Right lobe of liver (tissue), 6 donors: ENCODE measurements at places on chromosomes 1 and 21. TPM values are rescaled to one million over a fixed set of nuclear protein-coding genes. Genes with fewer than 3 reads are reported as not detected.

Gene OR2M7
- not detected for total RNA-seq

Gene NTNG1
- total RNA-seq: not detected

Gene TRIM67
- not detected for total RNA-seq

Gene TNN
- total RNA-seq: 0.18 TPM

Gene TCHH
- total RNA-seq: 0.11 TPM

Gene BCAN
- not detected for total RNA-seq

Gene CFAP141
- total RNA-seq: not detected

Gene ESPN
- total RNA-seq: 97.1 TPM

Gene RORC
- 13.3 TPM for total RNA-seq

Gene TFF2
- total RNA-seq: not detected

Gene TXLNA
- total RNA-seq: 39.6 TPM

Gene IGFN1
- total RNA-seq: not detected

- no peak for DNase-seq
Measured at GRCh38 chr1:119829625-119830024, 18.4 kb upstream of the REG4 start.

GRCh38 chr1:1430114-1430982 is 5.1 kb upstream of the VWA1 start:
- DNase-seq: peak; percentile 73

- DNase-seq: no peak
Measured at GRCh38 chr21:42555756-42556438, 42.2 kb downstream of the SLC37A1 start.

DNA sequence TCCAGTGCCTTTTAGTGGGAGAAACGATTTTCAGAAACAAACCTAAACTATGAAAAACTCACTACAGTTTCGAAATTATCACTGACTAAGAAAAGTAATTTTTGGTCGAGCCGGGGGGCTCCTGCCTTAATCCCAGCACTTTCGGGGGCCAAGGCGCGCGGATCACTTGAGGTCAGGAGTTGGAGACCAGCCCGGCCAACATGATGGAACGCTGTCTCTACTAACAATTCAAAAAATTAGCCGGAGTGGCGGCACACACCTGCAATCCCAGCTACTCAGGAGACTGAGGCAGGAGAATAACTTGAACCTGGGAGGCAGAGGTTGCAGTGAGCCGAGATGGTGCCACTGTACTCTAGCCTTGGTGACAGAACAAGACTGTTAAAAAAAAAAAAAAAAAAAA is 3.0 kb downstream of the CFHR3 start:
- DNase-seq: no peak

- no peak for DNase-seq
Measured at GRCh38 chr1:205259324-205259832, 31.6 kb downstream of the TMCC2 start.

DNA sequence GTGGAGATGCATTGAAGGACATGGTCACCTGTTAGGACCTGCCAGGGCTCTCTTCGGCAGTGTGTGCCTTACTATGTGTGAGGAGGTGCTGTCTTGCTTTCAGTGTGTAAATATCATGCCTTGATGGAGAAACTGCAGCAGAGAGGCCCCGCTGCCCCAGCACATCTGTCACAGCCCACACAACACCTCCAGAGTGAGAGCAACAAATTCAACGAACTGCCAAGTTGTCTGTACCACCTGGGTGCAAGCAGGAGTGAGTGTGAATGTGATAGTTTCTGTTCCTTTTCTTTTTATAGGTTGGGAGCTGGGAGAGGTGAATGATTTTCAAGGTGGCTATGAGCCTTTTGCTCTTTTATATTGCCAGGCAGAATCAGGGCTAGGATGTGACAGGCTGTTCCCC is 114.6 kb upstream of the KIAA0040 start:
- no peak for DNase-seq

DNA sequence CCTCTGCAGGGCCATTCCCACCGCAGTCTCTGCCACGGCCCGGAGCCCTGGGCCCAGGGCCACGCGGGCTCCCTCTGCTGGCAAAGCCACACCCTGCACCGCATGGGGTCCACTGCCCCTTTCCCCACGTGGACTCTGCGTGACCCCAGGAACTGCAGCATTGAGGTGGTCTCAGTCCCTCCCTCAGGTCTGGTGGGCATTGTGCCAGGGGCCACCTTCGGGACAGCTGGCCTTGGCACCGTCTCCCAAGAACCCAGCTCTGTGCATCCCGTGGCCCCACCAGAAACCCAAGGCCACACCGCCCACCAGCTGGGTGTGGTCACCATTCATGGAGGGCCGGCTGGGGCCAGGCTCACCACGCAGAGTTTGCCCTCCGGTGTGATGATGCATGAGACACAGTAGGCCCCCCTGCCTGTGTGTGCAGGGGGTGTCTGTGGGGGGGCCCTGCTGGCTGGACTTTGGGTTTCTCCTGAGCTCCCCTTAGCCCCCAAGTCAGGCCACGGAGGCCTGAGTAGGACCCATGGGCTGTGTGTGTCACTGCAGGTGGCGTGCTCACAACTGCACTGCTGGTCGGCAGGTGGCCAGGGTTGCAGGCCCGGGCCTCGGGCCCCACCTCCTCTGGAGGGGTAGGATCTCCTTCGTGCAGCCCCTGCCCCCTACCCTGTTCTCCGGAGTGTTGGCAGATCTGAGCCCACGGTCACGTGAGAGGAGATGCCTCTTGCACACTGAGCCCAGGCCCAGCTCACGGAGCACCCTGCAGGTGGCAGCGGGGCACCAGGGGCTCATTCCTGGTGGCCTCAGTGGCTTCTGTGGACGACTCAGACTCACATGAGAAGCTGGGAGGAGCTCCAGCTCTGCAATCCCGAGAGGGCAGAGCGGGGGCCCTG is 5.8 kb downstream of the VWA1 start:
- peak; percentile 68 for DNase-seq

GRCh38 chr1:174841747-174842146 is 158.0 kb upstream of the CACYBP start:
- DNase-seq: no peak

- no peak for DNase-seq
Measured at GRCh38 chr1:87968197-87968955, 639.7 kb downstream of the LMO4 start.

DNA sequence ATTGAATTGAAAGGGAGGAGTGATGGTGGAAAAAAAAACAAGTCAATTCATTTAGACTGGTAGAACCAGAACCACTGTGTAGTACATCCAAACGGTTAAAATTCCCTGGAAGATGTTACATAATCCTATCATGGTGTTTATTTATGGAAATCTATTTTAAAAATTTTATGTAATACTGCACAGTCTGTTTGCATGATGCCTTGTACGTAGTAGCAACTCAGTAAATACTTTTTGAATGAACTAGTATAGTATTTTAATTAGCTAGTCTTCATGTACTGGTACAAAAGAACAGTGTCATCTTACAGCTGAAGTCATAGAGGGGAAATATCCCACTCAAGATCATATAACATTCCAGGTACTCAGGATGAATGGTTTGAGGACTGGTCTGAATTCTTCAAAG is 27.0 kb upstream of the IER5 start:
- DNase-seq: no peak

DNA sequence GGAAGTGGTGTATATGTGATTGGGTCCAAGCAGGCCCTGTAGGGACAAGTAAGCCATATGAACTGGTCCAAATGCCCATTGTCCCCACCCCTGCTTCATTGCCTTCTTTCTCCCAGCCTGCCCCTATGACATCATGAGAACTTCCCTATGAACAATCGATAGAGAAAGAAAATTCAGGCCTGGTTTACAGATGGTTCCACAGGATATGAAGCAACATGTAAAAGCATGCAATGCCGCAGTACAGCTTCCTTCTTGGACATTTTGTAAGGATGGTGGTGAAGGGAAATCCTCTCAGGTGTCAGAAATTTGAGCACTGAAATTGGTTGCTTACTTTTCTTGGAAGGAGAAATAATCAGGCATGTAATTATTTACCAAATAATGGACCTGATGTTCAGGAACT is 581.7 kb downstream of the MRPL39 start:
- DNase-seq: no peak

DNA sequence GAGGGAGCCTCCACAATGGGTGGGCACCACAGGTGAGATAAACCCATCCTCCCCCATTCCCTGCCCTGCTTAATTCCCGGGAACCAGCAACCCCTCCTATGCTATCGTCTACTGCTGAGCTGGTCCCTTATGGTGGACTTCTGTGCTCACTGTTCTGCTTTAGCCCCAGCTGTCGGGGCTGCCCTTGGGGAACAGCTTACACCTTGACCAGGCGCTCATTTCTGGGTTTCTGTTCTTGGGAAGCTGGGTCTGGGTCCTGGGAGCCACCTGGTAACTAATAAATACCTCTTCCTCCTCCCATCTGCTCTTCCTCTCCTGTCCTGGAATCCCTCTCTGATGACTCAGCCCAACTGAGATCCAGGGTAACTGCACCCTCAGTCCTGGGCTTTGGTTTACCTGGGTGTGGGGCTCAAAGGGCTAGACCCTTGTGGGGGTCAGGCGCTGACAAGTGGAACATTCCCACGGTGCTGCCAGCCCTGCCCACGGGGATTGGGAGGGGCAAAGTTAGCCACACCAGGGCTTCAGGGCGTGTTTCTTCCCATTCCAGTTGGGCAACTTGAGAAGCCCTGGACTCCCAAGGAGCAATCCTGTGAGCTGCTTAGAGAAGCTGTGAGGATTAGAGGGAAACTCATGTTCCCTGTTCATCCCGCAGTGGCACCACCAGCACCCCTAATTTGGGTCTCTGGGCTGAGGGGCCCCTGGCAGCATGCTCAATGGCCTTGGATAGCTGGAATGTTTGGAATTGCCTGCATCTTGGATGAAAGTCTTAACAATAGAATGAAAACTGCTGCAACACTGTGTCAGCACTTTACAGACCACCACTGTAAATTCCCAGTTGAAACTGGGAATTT is 1.6 kb downstream of the PCAT6 start:
- DNase-seq: no peak

DNA sequence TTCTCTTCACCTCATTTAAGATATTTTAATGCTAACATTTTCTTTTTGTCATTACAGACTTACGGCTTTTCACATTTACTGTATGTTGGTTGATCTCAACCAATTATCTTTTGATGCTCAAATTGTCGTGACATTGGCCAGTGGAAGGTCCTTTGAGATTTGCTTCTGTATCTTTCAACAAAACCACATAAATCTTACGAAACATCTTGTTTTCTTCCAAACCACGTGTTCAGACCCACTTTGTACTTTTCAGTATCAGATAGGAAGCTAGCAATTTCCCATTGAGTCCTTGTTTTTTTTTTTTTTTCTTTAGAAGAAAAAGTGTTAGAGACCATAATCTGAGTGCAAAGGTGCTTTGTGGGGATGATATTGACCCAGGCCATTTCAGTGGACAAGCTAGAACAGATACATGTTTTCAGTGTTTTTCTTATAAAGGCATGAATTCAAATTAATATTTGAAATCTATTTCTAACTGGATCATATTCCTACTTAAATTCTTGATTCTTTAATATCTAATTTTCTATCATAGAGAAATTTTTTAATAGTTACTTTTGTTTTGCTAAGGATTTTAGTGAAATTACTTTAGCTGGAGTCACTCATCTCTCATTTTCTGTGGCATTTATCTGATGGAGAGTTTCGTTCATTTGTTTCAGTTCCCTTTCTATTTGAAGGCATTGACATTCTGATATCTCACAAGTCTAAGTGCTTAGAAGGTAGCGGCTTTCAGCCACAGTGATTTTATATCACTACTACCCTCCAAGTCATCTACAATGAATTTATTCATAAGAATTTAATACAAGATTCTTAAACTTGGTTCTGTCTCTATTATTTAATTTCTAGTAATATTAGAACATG is 26.7 kb downstream of the ATG4C start:
- DNase-seq: no peak

DNA sequence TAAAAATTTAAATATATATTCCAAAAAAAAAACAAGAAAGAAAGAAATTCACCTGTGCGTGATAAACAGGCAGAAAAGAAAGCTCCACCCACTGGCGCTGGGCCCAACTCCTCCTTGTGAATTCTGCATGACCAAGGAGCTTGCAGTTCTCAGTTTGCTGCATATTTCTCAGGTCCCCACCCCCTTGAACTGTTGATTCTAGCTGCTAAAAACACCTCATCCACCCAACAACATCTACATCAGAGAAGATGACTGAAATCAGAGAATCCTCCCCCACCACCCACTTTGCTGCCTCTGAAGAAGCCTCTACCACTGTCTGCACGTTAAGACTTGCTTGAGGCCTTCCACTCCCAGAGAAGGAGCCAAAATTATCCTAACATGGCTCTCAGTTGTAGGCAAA is 104.8 kb downstream of the RGS2 start:
- no peak for DNase-seq

- no peak for DNase-seq
Measured at GRCh38 chr1:147618077-147618569, 52.2 kb downstream of the ACP6 start.

GRCh38 chr21:35473496-35473895 is 424.4 kb upstream of the RUNX1 start:
- no peak for DNase-seq

GRCh38 chr1:244047621-244048255 is 3.3 kb upstream of the ZBTB18 start:
- DNase-seq: peak; percentile 73

DNA sequence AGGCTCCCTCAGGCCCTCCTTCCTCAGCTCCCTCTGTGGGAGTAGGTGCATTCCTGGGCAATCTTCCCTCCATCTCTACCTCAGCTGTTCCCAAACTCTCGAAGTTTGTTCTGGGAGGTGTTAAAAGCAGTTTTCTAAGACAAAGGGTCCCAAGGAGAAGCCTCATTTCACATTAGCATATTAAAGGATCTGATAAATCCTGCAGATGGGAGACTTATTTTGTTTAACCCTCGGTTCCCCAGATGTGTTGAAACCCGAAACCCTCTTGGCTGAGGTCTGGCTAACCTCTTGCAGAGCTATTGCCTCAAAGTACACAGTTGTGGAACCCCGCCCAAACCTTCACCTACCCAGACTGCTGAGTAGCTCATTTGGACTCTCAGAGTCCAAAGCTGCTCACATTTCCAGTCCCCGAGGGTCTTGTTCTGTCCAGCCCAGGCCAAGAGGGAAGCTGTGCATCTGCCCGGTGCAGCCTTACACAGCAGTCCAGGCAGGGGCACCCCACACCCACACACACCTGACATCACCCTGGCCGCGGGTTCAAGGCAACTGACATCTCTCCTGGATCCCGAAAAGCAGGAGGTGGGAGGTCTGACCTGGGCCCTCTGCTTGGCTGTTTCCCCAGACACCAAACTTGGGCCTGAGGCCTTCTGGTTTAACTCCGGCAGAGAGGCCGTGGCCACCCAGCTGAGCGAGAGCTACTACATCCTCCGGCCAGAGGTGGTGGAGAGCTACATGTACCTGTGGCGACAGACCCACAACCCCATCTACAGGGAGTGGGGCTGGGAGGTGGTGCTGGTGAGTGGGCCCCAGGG is 19.5 kb upstream of the SELENON start:
- DNase-seq: no peak

DNA sequence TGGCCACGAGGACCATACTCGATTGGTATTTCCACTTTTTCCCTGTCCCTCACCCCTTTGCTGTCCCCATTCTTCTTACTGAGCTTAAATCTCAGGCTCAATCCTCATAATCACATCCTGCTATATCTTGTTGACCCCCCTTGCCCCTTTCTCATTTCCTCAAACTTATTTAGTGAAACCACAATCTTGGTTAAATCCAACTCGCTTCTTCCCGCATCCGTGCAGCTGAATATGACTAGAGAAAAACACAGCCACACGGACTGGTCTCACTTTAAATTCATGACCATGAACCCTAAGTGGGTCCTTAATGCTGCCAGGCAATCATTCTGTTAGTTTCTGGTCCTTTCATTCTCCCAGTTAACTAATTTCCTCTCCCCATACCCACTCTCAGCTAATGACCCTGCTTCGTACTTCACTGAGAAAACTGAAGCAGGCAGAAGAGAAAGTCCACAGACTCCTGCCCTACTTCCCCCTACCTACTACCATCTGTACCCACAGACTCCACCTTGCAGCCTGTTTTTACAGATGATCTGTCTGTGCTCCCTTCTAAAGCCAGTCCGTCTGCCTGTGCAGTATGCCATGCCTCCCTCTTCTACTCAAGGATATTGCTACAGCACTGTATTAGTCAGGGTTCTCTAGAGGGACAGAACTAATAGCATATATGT is 96.8 kb upstream of the LMO4 start:
- DNase-seq: no peak
